ENCODE measurements at places on chromosomes 16 and 17. TPM values are rescaled to one million over a fixed set of nuclear protein-coding genes. Genes with fewer than 3 reads are reported as not detected.

DNA sequence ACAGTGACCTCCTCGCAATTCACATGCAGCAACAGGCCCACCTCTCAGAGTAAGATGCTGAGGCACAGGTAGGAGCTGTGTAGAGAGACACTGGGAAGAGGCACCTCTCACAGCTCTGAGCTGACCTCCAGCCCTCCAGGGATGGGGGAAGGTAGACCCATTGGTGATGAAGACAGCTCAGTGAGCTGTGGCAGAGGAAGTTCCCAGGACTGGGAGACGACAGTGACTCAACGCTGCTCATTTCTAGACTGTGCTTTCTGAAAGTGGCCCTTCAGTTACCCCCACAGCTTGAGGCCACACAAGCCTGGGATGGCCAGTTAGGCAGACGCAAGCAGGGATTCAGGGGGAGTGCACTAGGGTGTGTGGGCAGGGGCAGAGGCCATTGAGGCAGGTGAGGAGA is 2073.2 kb downstream of the TP53TG3F start:
- DNase-seq = no peak

GRCh38 chr17:48625495-48626244 is 488 bp downstream of the HOXB9 start:
- DNase-seq = no peak

DNA sequence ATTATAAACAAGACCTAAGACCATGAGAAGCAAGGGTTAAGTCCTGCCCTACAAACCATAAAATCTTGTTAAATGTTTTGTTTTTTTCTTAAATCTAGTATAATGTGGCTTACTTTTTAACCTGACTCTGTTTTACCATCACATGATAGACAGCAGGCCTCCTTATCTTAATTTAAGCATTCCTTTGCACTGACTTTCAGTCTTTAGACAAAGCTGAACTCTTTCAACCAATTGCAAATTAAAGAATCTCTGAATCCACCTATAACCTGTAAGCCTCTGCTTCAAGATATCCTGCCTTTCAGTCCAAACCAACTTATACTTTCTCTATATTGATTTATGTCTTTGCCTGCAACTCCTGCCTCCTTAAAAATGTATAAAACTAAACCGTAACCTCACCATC is 478.5 kb downstream of the GRIN2A start:
- DNase-seq = no peak

DNA sequence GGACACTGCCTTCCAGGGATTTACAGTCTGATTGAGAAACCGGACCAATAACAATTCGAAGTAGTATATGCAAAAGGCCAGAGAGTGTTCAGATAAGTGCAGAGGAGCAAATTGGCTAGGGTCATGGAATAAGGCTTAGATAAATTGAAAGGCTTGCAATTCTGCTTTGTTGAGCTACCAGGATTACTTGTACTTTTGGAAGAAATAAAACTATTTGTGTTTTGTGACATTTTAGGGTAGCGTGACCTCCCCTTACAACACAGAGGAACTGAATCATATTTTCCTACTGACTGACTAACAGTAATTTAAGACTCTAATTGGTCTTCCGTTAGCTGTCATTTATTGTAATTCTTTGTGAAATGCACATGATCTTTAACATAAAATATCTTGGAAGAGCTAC is 104.7 kb downstream of the PITPNC1 start:
- DNase-seq = no peak

GRCh38 chr17:41784207-41784744 is 2.2 kb downstream of the JUP start:
- peak; percentile 60 for DNase-seq

DNA sequence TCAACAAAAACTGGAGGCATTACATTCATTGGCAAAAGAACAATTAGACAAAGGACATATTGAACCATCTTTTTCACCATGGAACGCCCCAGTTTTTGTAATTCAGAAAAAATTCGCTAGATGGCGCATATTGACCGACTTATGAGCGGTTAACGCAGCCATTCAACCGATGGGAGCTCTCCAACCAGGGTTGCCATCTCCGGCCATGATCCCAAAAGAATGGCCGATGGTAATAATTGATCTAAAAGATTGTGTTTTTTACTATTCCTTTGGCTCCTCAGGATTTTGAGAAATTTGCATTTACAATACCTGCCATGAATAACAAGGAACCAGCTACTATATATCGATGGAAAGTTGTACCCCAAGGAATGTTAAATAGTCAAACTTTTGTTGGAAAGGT is 21.4 kb downstream of the ALOX15B start:
- DNase-seq = peak; percentile 63

- no peak for DNase-seq
Measured at GRCh38 chr17:7932483-7932891, 481 bp downstream of the CNTROB start.

- no peak for DNase-seq
Measured at GRCh38 chr17:20952183-20952582, 90.6 kb downstream of the USP22 start.

DNA sequence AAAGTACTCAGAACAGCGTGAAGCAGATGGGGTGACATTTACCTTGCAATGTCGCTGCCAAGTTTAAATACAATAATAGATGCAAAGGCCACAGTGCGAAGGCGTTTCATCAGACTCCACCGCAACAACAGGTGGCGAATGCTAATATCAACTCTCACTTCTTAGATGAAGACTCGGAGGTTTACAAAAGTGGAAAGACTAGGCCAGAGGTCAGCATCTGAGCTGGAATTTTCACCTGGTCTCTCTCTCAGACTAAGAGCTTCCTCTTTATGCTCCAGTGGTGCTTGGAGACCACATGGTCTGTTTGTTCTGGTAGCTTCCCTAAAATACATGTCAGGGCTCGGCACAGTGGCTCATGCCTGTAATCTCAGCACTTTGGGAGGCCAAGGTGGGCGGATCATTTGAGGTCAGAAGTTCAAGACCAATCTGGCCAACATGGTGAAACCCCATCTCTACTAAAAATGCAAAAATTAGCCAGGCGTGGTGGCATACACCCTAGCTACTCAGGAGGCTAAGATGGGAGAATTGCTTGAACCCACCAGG is 169.1 kb downstream of the XYLT1 start:
- no peak for DNase-seq

DNA sequence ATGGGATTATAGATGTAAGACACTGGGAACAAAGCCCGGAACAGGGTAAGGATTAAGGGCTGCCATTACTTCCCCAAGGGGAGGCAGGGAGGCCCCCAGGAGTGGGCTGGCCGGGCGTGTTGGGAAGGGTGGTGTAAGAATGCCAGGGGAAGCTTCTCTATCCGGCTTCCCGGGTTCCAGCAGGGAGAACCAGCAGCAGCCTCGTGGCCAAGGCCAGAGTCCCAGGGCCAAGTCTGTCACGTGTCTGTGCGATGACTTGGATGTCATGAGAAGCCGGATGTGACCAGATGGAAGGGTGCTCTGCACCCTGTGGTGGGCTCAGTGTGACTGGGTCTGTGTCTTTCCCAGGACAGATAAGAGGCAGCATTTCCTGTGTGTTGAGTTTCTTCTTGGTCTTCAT is 52.1 kb downstream of the SCNN1B start:
- no peak for DNase-seq

- DNase-seq = no peak
Measured at GRCh38 chr17:34435182-34435928, 72.3 kb upstream of the CCL1 start.

DNA sequence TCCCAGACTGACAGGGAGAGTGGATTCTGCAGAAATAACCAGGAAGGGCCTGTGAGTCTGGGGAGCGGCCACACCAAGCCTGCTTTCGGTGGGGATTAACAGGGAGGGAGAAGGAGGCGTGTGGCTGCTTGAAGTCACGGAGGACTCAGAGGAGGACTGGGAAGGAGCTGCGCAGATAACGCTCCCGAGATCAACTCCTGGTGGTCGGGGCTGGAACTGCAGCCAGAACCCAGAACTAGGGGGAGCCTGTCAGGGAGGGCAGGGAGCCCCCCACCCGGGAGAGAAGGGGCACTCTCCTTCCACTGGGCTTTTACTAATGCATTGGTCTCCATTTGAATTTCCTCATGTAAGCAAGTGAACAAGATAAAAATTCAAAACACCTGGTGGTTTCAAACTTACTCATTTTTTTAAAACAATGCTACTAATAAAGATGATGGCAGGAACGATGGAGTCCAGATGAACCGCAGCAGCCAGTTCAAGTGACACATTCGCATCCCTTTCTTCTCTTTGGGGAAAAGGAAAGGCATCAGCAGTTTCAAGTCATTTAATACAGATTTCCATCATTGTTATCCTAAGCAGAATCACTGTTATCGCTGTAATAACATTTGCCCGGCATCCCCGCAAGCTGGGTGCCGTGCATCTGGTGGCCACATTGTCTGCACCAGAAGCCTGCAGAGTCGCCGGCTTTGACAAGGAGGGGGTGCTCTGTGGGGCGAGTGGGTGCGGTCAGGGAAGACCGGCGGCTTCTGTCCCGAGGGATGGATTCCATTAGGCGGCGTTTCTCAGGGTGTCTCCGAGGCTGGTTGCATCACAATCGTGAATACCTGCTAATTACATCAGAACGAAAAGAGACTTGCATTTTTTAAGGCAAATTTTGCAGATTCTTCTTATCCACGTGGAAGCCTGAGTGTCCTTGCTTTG is 183.0 kb downstream of the FOXL1 start:
- peak; percentile 54 for DNase-seq

DNA sequence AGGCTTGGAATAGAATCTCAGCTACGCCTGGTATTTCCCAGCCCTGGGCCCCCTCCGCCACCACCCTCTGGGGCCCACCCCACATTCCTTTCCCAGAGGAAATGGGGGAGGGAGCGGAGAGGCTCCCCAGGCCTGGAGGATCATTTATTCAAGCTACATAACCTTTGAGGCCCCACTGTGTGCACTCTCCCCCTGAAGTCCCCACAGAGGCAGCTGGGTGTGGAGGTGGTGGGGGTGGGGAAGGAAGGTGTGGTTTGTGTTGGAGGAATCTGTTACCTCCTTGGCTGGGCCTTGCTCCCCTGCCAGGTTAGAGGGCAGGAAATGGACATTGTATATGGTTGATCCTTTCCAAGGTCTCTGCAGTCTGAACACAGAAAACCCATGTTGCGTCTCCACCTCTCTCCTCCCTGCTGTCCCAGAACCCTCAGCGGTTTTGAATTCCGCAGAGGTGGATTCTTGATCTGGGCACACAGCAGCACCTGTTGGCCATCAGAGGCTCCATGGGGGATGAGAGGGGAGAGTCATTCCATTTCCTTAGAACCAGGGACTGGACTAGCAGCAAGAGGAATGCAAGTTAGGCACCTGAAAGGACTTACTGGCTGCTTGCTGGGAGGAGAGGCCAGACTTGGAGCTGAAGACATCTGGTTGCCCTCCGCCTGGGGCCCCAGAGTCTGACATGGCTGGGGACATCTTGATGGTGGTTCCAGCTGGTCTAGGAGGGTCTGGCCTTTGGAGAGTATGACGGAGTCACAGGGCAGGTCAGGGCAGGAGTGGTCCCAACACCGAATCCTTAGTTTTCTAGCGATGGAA is 23.0 kb downstream of the ARHGAP23 start:
- DNase-seq = no peak

GRCh38 chr17:47315451-47316266 is 8.1 kb upstream of the EFCAB13 start:
- DNase-seq = peak; percentile 58

GRCh38 chr17:81242421-81243332 is 3.6 kb downstream of the NDUFAF8 start:
- no peak for DNase-seq

DNA sequence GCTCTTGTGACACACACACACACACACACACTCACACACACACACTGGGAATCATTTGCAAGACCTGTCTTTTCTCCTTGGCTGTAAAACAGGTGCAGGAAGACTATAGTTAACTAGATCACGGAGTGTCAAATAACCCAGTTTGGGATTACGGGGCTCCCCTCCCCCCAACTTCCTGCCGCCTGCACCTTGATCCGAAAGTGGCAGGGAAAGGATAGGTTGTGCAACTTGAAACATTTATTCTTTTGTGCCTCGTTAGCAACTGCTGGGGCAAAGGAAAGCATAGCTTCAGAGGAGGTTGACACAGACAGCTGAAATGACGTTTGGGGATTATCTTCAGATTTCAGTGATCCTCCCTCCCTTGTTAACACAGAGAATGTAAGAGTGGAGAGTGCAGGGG is 149.5 kb downstream of the NTN1 start:
- no peak for DNase-seq

DNA sequence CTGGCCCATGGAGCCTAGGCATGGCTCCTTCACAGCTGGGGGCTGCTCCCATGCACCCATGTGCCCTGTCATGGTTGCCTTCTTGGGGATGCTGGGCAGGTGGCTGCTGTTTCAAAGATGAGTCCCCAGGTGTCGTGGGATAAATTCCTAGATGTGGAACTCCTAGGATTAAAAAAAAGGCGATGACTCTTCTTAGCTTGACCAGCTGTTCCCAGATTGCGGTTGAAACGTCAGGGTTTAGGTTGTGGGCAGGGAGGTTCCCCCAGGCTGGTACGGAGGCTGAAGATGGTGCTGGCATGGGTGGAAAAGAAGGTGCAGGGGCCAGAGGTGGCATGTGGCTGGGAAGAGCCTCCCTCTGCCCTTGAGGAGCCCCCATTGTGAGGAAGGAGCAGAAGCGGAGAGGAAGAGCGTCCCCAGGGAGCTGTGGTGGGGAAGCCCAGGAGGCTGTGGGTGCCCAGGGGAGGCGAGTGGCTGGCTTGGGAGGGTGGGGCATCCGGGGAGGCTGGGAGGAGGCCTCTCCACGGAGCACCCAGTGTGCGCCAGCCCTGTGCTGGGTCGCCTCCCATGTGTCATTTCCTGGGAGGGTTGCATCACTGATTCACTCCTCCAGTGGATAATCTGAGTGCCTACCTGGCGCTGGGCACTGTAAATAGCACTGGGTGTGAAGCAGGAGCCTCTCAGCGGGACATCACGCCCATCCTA is 7.5 kb upstream of the KCNJ12 start:
- no peak for DNase-seq

DNA sequence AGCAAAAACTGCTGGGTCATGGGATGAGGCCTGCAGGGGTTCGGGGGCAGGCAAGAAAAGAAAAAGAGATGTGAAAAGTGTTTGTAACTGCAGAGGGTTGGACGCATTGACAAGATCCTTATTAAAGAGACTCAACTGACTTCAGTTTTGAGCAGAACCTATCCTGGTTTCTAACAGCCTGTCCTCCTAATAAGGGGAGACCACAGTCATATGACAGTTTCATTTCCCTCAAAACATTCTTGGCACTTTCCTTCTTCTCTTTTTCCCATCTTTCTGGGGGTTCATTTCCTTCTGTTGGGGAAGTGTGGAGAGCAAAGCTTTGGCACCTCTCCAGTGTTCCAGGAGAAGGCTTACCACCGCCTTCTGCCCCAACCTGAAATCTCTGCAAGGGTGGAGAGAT is 118.5 kb downstream of the MAF start:
- DNase-seq = no peak

The ITGB3 gene
- 7.8 TPM for total RNA-seq

The ITGB4 gene
- total RNA-seq = 11.3 TPM

The GLIS2 gene
- total RNA-seq = under 0.01 TPM

The RPS15A gene
- 4,875 TPM for total RNA-seq

The FTO gene
- 40.1 TPM for total RNA-seq

The LUC7L3 gene
- total RNA-seq = 34.5 TPM

The KRTAP3-1 gene
- not detected for total RNA-seq

The CDK5R1 gene
- 0.81 TPM for total RNA-seq

The TMIGD1 gene
- total RNA-seq = not detected

The FAM20A gene
- 0.27 TPM for total RNA-seq

The HSD17B2 gene
- under 0.01 TPM for total RNA-seq

The SYT17 gene
- total RNA-seq = 0.27 TPM

The CDYL2 gene
- total RNA-seq = 13.5 TPM

The PLLP gene
- 0.27 TPM for total RNA-seq
